Skeletal muscle cell (primary cell): ENCODE measurements at places on chromosomes 1 and 21.

GRCh38 chr21:29654855-29655254, 284.9 kb downstream of the GRIK1 start:
- DNase-seq: no peak

DNA sequence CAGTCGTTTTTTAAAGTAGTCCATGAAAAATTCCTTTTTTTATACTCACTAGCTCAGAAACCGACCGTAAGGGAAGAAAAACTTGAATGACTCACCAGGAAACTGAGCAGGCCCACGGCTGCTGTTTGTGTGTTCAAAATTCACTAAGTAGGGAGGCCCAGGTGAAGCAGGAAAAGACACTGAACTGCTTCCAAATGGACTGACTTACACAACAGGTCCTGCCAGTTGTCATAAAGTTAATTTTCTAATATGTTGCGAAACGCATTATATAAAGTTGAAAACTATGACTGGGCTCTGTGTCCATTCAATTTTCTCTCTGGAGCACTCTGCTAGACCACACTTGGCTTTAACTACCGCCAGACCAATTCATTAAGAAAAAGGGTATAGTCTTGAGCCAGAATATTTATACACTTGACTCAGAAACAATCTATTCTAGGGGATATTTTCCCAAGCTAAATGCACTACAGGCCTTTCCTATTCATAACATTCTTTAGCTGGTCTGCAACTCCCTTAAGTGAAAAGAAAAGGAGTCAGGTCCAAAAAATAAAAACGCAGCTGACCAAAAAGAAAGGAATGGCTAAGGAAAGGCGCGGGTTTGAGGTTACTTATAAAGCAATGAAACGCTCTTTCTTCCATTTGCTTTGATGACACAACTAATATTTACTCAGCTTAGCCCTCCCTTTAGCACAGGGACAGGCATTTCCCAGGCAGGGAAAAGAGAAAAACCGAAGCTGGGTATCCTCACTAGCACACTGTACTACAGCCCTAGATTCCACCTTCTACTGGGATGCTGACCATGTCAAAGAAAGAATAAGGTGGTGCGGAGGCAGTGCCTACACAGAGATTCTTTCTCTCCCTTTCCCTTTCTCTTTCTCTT, 306.3 kb upstream of the ESRRG start:
- peak; percentile 88 for DNase-seq

GRCh38 chr1:15714406-15715136, 21.5 kb upstream of the SLC25A34 start:
- DNase-seq: peak; percentile 50

GRCh38 chr1:3731583-3732433, 20.4 kb upstream of the CCDC27 start:
- no peak for DNase-seq

DNA sequence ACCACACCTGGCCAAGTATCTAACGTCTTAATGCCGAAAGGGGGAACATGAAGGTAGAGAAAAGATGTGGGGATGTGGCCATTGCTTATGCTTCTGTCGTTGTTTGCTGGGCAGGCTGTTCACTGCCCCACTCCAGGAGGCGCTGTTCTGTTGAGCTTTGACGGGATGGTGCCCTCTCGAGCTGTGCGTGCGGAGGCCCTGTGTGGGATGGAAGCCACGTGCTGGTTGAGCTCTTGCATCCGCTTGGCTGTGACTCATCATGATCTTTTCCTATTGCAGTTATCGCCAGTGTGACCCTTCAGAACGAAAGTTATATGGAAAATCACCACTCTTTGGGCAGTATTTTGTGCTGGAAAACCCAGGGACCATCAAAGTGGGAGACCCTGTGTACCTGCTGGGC, 26.3 kb downstream of the MTARC1 start:
- DNase-seq: no peak

- DNase-seq: no peak
Observed at GRCh38 chr1:20185834-20186782, at the start of the genes PLA2G2C and UBXN10. Gene PLA2G2C (minus strand): TSS chr1:20186518. CDS start chr1:20177363, 9,155 bp downstream. Gene UBXN10 (plus strand): TSS chr1:20186096. CDS start chr1:20190562, 4,466 bp downstream.

- DNase-seq: no peak
Observed at GRCh38 chr1:8429549-8430110, 111.7 kb downstream of the SLC45A1 start.

DNA sequence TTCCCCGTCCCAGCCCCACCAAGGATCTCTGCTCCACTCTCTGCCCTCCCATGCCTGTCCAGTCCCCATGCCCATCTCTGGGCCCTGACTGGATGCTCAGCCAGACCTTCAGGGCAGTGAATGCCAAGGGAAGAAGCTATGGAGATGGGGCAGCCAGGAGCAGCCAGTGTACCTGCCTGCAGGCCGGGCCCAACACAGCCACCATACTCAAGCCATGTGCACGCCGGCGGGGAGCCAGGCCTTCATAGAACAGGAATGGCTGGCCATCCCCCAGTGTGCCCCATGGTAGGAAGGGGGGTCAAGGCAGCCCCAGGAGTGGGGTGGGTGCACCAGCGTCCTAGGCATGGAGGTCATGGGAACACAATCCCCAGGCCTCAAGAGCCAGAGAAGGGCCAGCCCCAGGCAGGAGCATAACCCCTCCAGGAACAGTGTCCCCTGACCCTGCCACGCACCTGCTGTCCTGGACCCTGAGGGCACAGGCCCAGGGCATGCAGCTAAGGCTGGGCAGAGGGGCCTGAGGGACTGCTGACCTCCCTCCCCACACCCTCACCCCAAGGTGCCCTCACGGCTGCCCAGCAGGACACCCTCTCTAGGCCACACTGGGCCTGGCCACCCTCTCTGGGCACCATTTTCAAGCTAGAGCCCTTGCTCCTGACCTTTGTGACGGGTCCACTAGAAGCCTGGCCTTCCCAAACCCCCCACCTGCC, 20.3 kb upstream of the ARF1 start:
- DNase-seq: no peak

- no peak for DNase-seq
Observed at GRCh38 chr1:241706967-241707366, 54.9 kb downstream of the WDR64 start.

DNA sequence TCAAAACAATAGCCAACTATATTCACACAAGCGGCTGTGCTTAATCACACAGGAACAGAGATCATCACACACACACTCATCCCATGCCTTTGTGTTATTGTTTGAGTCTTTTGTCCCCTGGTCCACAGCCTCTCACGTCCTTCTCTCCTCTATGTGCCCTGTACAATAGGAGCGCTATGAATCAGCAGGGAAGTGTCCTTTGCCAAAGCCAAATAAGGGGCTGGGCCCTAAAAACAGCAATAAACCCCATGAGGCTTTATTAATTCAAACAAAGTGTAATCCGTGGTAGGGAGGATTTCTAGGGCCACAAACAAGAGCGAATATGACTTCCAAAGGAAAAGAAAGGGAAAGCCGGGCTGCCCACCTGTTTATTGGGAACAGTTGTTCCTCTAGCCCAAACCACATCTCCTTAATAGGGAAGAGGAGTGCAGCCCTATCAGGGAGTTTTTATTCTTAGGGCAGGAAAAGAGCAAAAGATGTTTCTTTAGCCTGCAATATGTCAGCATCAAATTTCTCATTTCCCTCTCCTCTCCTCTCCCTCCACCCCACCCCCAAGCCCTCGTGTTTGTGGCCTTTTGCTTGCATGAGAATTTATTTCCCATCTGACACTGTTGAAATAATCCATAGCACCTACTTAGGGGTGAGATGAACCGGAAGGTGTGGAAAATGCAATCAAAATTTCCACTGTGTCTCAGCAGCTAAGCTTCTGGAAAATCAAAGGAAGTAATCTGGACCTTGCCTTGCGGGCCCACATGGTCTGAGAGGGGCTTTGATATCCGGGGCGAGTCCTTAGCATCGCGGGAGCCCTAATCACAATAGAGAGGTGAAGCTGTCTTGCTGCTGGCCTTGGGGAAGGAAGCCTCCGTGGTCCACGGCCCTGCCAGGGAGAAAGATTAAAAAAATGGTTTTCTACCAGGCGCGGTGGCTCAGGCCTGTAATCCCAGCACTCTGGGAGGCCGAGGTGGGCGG, 45.3 kb upstream of the ITPKB start:
- no peak for DNase-seq

DNA sequence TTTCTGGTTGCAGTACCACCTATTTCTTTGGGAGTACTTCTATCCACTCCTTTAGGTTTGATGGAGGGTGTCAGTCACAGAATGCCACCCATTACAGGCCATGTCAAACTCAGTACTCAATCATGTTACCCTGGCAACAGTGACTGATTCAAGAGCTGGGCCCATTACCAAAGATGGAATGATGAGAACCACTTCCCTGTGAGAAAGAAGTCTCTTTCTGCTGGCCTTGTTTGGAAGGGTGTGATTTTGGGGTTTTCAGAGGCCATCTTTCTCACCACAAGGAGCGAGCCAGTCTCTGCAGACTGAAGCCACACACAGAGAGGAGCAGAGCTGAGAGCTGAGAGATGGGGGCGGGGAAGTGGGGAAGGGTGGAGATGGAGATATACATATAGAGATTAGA, 13.9 kb upstream of the STUM start:
- no peak for DNase-seq

DNA sequence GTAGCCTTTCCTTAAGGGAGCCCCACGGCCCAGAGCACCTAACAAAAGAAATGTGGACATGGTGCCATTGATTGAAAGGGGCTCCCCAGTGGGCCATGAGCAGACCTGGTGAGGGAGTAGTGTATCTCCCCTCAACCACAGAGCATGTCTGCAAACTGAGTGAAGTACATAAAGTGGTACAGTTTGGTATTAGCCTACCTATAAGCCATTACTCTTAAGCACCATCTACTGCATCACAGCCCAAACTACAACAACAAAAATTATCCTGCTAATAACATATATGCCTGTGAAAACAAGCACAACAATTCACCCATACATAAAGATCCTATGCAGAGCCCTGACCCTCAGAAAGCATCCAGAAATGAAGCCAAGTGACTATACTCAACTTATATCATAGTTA, 407.8 kb downstream of the PTPRC start:
- no peak for DNase-seq
